ENCODE measurements at places on chromosomes 4 and X.
A peak's percentile ranks its signal among the peaks of the same experiment; 100 is the strongest.

DNA sequence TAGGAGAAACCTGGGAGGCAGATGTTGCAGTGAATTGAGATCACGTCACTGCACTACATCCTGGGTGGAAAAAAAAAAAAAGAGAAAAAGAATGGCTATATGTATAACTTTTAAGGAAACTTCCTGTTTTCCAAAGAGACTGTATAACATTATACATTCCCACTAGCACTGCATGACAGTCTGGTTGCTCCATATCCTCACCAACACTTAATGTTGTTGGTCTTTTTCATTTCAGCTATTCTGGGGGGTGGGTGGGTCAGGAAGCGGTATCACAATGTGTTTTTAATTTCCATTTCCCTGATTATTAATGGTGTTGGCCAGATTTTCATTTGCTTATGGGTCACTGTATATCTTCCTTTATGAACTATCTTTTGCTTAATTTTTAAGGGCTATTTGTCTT lies 13.4 kb downstream of the LRIT3 start:
- no peak for DNase-seq

GRCh38 chrX:151680805-151681204 lies 14.5 kb upstream of the PRRG3 start:
- peak; percentile 79 for DNase-seq

DNA sequence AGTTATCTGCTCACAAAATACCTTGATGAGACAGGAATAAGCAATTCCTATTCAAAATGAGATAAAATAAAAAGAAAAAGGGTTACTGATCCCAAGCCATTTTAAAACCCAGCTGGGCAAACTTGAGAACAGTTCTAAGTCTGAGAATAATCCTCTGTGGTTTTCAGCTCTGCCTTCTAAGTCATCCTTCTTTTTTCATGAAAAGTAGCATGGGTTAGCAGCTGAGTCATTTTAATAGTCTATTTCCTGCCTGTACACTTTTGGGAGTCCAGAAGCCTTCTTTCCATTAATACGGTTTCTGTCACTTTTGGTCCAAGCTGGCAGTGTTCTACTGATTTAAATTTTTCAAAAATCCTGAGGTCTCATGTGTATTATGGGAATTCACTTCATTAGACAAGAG lies 374.3 kb downstream of the IQCM start:
- DNase-seq, result no peak

- DNase-seq, result no peak
Measured at GRCh38 chrX:36543499-36543898, 464.7 kb upstream of the FAM47C start.

DNA sequence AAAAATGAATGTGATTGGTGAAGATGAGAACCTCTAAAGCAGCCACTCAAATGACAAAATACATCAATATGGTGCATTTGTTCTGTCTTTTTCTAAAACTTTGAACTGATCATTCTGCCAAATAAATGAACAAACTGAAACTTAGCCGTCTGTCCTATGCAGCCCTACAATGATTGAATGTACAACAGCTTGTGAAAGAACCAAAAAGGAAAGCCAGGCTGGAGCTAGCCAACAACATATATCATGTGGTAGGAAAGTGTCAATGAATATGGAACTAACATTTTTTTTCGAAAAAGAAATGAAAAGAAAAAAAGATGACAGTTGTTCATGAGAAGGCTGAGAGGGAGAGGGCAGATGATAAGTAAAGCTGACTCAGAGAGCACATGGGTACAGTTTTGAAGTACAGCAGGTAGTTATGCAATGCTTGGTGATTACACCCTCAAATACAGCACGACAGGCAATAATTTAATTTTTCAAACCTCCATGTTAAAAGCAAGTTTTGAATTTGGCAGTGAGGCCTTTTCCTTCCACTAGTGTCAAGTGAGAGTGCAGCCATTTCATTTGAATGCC lies 21.2 kb upstream of the SLC7A11 start:
- no peak for DNase-seq

DNA sequence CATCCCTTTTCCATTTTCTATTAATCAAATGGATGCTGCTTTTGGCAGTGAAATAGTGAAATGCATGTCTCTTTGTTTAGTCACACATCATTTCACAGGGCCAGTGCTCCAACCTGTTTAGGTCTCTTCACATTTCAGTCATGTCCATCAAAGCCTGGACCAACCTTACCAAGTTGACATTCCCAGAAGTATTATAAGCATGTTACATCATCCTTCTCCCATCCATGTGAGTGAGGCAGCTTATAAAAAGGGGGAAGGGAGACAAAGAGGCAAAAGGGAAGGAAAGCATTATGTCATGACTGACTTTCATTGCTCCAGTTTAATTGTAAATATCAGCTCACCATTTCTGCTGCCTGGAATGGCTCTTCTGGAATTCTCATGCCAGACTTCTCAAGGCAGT lies 94.4 kb downstream of the NWD2 start:
- DNase-seq, result no peak

- DNase-seq, result no peak
Measured at GRCh38 chr4:61223385-61223784, 23.3 kb downstream of the ADGRL3 start.

GRCh38 chrX:37468124-37468739 lies 103.2 kb upstream of the LANCL3 start:
- no peak for DNase-seq

DNA sequence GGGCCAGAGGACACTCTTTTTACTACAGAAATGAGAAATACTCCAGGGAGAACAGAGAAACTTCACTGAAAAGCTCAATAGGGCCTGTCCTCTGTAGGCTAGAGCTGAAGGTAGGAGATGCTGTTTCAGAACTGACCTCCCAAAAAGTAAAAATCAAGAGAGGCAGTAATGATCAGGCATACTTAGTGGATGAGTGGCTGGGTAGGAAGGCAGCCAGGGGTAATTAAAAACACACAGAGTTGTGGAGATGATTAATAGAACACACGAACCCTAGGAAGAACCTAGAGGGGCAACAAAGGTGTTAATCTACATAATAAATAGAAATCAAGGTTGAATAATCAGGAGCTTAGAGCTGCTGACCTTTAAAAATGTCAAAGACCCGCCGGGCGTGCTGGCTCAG lies 582.4 kb upstream of the ADGRL3 start:
- no peak for DNase-seq

DNA sequence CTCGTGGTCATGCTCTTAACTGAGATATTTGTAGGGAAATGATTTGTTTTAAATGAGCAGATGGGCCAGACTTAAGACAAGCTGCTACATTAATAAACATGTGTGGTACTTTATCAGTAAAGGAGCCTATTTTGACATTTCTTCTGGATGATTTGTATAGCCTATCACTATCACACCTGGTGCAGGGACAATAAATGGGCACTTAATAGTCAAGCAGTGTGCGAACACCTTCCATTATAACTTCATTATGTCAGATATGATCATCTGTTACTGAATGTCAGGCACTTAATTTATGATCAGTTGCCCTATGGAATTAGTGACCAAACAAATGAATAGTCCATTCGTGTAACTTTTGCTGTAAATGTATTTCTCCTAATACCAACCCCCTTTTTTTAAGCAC lies 628.8 kb downstream of the ADGRL3 start:
- DNase-seq, result no peak

- DNase-seq, result no peak
Measured at GRCh38 chr4:52873191-52873590, 11.1 kb downstream of the RASL11B start.

GRCh38 chr4:148633720-148634119 lies 191.5 kb upstream of the NR3C2 start:
- no peak for DNase-seq

GRCh38 chrX:46628460-46629371 lies 55.2 kb downstream of the CHST7 start:
- no peak for DNase-seq

DNA sequence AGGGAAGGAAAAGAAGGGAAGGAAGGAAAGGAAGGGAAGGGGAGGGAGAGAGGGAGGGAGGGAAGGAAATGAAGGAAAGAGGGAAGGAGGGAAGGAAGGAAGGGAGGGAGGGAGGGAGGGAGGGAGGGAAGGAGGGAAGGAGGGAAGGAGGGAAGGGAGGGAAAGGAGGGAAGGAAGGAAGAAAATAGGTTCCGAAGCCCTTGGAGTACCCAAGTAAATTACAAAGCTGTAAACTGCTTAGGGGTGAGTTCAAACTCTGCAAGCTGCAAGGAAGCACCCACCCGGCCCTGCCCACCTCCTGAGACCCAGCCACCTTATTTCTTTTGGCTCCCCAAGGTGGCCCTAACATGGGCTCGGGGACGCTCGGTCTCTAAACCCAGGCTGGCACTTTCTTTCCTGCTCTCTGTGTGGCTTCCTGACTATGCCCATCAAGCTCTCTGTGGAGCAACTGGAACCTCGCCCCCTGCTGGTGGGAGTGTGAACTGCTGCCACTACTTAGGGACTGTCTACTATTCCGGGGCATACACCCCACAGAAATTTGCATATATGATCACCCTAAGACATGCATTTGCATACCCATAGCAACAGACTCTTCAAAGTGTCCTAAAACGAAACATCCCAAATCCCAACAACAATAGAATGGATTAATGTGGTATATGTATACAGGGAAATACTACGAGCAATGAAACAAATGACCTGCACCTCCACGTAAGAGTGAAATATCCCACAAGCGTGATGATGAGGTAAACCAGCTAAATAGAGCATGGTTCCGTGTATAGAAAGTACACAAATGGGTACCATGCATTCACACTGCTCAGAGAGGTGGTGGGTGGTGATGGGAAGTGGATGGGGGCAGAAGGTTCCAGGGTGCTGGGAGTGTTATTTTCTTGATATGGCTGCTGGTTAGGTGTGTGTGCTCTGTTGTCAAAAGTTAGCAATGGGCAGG lies 151.7 kb upstream of the TBL1X start:
- no peak for DNase-seq

GRCh38 chr4:31236639-31237173 lies 516.5 kb downstream of the PCDH7 start:
- no peak for DNase-seq

DNA sequence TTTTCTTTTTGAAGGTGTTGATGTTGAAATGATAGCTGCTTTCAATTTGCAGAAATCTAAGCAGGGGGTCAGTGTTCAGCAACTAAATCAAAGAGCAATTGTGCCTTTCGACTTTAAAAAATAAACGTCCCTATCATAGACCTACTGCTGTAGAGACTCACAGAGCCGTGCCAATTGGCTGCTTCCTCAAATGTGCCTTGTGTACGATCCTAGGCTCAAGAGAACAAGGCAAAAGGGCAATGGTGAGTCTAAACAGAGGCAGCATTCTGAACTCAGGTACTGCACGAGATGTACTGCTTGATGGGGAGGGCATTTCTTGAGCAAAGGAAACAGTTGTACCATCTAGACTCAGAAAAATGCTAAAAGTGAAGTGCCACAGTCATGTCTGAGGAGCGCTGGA lies 29.8 kb downstream of the OPHN1 start:
- DNase-seq, result no peak

- DNase-seq, result no peak
Measured at GRCh38 chr4:174402470-174403176, 118.9 kb downstream of the CEP44 start.

DNA sequence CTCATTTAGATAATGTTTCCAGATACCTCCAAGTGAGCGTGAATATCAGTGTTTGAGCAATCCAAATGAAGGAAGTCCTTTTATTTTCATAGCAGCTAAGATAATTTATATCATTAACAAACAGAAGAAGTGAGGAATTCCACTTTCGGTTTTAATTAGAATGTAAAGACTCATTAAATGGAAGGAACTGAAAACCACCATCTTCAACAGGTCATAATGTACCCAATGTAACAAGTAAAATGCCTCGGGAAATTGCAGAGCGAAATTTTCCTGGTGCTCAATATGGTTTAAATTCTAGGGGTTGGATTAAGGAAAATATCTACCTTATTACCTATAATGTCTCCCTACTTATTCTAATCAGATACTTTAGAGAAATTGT lies 33.9 kb upstream of the SLC9A7 start:
- no peak for DNase-seq

DNA sequence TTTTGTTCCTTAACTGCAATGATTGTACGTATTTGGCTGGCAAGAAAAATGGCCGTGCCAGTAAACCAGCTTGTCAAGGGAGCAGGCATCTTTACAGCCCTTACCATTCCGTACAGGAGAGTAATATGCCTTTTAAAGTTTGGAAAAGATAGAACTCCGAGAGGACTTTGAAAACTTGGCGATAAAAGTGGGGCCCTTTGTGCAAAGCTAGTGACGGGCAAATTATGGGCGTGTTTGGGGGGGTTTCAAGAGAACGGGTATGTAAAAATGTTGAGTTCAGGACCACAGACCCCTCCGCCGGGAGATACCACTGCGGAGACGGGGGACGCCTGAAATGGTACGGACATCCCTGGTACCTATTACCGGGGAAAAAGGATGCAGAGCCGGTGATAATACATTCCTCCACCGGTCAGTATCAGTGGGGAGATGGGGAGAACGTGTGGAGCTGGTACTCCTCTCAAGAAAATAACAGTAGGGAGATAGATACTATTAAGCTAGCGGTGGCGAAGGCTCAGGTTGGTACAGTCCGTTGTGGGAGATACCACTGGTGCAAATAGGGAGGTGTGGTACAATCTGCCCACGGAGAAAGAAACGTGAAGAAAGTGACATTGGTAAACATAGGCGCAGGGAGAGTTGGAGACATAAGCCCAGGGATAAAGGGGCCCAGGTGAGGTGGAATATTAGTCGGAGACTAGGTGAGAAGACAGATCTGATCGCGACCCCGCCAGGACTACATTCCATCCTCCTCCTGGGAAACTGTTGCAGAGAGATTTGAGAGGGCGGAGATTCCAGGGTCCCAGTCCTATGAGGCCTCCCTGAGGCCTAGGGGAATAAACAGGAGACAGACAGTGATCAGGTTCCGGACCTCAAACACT lies 14.5 kb downstream of the SPACA5 start:
- no peak for DNase-seq

DNA sequence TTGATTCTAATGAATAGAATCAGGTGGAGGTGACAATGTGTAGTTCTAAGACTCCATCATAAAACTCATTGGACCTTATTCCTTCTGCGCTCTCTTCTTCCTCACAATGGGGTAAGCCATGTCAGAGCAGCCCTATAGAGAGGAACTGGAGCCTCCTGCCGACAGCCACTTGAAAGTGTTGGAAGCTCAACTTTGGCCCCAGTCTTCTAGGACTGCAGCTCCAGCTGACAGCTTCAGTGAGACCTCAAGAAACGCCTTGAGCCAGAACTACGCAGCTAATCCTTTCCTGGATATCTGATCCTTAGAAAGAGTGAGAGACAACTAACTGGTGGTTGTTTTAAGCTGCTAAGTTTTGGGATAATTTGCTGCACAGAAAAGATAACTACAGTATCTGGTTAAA lies 22.1 kb upstream of the ADH7 start:
- no peak for DNase-seq

DNA sequence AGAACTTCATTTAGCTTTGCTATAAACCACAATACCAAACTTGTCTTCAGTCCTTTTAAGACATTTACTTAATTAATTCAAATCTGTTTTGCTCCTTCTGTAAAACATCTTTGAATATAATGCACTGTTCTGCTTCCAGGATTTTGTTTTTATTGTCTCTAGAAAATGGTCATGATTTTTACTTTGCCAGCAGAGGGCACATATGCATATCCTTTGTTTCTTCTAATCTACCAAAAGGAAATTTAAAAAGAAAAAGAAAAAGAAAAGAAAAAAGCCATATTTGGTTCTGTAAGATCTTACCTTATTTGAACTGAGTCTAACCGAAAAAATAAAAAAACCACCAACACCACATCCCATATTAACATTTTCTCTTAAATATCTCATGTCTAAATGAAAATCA lies 101.9 kb upstream of the CCSER1 start:
- DNase-seq, result no peak
